Stimulated activated CD4-positive, alpha-beta T cell treated with anti-CD3 and anti-CD28 coated beads, Interleukin-1b, Interleukin-23, amount 100 ng/mL, for 1 hour (primary cell): ENCODE measurements at places on chromosomes 4 and X.

DNA sequence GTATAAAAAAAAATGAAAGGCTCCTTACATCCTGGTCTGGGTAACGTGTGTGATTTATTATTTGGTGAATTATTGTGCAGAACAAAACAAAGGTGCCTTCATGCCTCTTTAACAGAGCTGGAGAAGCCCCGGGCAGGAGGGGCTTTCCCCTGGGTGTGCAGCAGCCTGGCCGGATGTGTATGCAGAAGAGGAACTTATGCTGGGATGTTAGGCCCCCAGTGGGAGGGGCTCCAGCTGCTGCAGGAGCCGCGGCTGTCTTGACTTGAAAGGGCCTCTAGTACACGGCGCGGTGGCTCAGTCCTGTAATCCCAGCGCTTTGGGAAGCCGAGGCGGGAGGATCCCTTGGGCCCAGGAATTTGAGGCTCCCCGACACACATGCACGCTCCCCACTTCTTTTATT is 16.0 kb downstream of the CCNQ start:
- peak; percentile 27 for DNase-seq

GRCh38 chr4:153116291-153116680 is 88.0 kb upstream of the TRIM2 start:
- DNase-seq = no peak

DNA sequence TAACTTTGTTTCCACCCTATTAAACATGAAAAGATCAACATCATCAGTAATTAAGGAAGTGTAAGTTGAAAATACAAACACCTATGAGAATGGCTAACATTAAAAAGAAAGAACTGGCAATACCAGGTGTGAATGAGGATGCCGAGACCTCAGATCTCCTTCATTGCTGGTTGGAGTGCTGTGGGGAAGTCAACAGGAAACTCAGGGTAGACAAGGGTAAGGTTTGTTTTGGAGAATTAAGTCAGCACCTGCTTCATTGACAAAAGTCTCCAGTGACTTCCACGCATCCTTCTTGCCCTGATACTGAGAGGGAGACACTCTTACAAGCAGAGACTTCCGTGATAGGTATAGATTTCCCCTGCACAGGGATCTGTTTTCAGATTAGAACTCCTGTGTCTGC is 106.1 kb downstream of the IRF2 start:
- no peak for DNase-seq

- DNase-seq = no peak
Observed at GRCh38 chr4:48243887-48244286, 25.8 kb downstream of the TEC start.

GRCh38 chr4:136002316-136002715 is 1530.0 kb downstream of the PCDH18 start:
- DNase-seq = no peak

GRCh38 chr4:169252339-169253112 is 18.2 kb downstream of the SH3RF1 start:
- DNase-seq = no peak

GRCh38 chr4:40848940-40849339 is 99.2 kb downstream of the NSUN7 start:
- no peak for DNase-seq

DNA sequence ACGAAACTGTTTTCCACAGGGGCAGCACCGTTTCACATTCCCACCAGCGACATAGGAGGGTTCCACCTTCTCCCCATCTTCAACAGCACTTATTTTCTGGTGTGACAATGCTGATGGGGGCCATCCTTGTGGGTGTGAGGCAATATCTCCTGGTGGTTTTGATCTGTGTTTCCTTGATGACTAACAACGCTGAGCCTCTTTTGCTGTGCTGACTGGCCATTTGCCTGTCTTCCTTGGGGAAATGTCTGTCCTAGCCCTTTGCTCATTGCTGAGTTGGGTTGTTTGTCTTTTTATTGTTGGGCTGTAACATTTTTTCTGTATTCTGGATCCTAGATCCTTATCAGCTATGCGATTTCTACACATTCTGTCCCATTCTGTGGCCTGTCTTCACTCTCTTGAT is 33.7 kb downstream of the ATP2B3 start:
- no peak for DNase-seq

GRCh38 chr4:105963461-105964400 is 68.5 kb downstream of the NPNT start:
- DNase-seq = no peak

- DNase-seq = no peak
Observed at GRCh38 chrX:22032084-22032483, at the start of gene PHEX. PHEX (plus strand) TSS chrX:22032325; CDS start chrX:22033006, 681 bp downstream.

GRCh38 chr4:55618546-55619143 is 17.5 kb downstream of the NMU start:
- DNase-seq = no peak

DNA sequence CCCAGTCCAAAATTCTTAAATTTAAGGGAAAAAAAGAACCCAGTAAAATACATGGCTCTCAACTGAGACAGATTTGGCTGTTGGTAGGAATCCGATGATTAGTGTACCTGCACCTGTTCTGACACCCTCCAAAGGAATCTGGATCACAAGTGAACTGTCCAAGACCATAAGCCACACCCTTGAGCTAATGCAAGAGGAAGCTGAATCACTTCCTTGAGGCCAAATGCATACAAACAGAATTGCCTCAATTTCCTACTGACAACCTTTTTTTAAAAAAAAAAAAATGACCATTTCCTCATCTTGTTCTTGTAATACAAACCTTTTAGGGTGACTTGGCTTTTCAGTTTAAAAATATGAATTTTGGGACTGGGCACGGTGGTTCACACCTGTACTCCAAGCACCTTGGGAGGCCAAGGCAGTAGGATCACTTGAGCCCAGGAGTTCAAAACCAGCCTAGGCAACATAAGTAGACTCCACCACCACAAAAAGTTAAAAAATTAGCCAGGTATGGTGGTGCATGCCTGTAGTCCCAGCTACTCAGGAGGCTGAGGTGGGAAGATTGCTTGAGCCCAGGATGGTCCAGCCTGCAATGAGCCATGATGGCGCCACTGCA is 10.7 kb upstream of the FBXL5 start:
- DNase-seq = no peak

DNA sequence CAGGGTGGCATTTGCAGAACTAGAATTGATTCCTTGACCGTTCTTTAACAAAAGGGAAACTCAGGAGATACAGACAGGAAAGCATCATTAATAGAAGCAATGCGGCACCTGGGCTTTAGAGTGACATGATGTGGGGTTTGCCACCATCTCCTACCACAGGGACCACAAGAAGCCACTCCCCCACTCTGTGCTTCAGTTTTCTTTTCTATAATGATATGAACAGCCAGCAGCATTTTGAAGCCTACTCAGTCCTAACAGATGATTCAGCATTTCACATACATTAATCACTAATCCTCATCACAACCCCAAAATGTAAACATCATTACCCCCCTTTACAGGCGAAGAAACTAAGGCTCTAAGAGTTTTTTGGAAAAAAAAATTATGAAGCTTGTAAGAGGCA is 22.9 kb downstream of the CCDC149 start:
- no peak for DNase-seq

- DNase-seq = no peak
Observed at GRCh38 chr4:167555338-167556022, 321.2 kb upstream of the SPOCK3 start.

- no peak for DNase-seq
Observed at GRCh38 chr4:9608300-9608699, 164.1 kb downstream of the DEFB131A start.

- DNase-seq = no peak
Observed at GRCh38 chr4:130043732-130044160, 947.8 kb downstream of the C4orf33 start.

- DNase-seq = no peak
Observed at GRCh38 chr4:154622598-154622997, 10.1 kb upstream of the FGG start.

DNA sequence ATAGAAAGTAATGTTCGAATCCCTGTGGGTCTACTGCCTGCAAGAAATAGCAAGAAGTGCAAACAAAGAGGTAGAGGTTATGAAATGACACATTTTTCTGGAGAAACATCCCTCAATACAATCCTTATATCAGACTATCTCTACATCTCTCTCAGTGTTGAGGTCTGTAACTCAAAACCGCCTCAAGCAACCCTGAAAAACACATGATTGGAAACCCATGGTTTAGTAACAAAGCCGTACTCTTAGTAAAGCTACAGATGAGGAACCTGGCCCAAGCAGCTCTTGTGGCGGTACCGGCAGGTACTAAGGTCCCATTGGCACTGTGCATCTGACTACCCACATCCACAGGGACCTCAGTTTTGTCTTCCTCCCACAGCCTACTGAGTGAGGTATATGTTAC is 53.9 kb downstream of the IRF2 start:
- no peak for DNase-seq

GRCh38 chr4:66949419-66949818 is 595.9 kb downstream of the CENPC start:
- DNase-seq = no peak

DNA sequence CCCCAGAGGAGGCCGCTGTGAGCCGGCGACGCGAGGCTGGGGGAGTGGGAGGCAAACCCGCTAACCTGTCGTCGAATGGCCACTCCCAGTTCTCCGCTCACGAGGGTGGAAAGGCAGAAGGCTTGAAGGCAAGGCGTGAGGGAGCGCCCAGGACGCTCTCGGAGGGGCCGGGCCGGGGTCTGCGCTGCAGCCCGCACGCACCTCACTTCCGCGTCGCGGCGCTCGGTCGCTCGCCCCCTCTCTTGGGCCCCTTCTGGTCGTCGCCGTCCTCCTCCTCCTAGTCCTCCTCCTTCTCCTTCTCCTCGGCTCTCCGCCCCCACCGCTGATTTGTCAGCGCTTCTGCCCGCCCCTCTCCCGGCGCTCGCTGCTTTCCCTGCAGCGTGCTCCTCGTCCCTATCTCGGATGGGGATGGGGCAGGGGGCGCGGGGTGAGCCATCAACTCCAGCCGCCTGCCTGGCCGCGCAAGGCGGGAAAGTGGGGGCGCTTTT is at the start of gene SNCA:
Gene SNCA, minus strand, starts transcription at position 265 of the 488 bp plus-strand sequence. CDS start 1,494 bp downstream, outside the sequence.
- DNase-seq = no peak

GRCh38 chr4:168836490-168836889 is 173.6 kb downstream of the CBR4 start:
- DNase-seq = no peak

DNA sequence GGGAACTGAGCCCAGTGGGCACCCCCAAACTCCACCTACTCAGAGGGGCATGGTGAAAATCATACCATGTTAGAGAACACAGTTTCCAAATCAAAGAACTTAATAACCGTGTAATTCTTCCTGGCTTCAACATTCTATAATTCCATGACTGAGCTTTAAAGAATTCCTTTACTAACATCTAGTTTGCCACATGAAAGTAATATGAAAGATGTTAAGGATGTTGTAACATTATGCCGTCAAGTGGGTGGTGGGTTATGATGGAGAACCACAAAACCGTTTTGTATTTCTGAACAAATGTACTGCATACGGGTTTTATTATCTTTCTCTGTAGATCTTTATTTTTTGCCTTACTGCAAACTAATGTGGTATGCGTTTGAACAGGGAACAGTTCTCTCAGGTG is 549.0 kb upstream of the MAGEB2 start:
- DNase-seq = no peak

DNA sequence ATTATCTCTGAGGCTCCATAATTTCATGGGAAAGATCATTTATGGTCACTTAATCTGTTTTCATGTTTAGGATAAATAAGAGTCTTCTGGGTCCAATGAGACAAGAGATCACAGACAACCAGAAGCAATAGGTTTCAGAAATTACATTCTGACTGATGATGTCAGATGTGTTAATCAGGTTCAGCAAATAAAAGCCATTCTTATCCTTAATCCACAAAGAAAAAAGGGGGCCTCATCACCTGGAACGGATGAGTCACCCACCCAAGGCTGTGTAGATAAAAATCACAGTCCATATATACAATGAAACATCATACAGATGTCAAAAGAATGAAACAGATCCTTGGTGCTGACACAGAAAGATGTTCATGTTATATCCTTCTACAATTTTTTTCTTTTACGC is 36.6 kb downstream of the SYTL4 start:
- DNase-seq = no peak

DNA sequence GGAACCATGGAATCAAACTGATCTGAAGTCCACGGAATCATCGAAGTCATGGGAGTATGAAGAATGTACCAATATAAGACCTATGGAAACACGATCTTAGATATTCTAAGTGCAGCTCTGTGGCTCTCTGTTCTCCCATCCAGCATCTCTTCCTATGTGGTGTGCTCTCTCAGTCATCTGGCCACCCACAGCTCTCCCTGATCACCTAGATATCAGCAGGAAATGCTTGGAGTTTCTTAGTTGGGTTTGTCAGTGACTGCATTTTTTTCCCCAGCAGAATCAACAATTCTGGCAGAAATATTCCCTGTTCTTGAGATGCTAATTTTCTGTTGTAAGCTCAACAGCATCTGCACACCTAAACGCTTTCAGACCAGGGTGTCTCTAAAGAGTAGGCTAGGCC is 94.1 kb downstream of the GC start:
- DNase-seq = no peak

GRCh38 chr4:101074326-101074725 is 273.0 kb downstream of the PPP3CA start:
- no peak for DNase-seq

DNA sequence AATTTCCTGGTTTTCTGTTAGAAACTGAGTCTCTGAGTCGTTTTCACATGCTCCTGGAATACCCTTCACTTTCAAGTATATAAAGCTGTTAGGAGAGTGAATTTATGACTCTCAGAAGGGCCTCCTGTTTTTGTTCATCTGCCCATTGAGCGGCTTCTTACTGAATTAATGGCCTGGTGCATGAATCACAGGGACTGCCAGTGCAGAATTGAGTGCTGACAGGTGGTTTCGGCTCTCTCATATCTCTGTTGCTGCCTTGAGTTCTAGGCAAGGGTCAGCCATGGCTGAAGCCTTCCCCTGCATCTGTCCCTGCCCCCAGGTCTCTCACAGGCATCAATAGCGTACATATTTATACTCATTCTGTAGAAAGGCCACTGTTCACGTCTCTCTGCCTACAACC is 22.7 kb upstream of the SEPSECS start:
- no peak for DNase-seq

DNA sequence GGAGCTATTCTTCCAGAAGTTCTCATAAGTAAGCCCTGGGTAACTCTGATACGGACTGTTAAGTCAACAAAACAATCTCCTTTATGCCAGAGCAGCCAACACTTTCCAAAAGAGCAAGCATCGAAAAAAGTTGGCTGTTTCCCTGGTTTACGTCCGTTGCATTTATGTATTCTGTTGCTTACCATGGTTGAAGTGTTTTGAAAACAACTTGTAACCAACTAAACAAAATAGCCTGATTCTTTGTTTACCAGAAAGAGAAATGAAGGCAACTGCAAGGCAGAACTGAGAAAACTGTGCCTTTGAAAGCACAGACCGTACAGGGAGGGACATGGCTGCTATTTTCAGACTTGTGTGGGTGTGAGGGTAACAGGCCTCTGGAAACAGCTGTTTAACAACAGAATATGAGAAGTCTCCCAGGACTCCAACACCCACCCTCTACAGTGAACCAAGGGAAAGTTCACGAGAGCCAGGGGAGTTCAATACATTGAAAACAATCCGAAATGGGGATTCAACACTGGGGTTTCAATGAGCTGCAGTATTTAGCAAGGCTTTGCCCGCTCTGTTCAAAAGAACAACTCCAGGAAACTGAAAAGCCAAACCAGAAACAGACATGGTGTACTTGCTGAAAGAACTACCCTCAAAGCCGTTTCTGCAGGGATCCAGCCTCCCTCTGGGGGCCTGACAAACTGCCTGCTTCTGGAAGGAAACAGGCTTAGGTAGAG is 95.8 kb upstream of the EGFL6 start:
- DNase-seq = no peak
